Fibroblast of skin of right quadriceps (primary cell): ENCODE measurements at places on chromosomes 2 and 18.
A peak's percentile ranks its signal among the peaks of the same experiment; 100 is the strongest.

DNA sequence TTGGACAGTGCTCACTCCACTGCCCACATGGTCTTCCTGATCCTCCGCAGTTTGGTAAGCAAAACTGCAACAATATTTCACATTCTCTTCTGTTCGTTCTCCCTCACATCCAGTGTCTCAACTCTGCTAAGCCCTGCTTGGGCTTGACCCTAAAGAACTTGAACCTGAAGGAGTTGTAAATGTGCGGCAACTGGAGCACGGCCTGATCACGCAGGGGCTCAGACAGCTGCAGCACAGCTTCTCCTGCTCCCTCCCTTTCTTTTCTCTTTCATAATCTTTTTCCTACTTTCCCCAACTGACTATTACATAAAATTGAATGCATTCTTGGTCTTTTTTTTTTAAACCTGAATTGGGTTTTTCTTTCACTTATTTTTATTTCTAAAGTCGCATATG lies 10.2 kb downstream of the CYRIA start:
- no peak for DNase-seq

DNA sequence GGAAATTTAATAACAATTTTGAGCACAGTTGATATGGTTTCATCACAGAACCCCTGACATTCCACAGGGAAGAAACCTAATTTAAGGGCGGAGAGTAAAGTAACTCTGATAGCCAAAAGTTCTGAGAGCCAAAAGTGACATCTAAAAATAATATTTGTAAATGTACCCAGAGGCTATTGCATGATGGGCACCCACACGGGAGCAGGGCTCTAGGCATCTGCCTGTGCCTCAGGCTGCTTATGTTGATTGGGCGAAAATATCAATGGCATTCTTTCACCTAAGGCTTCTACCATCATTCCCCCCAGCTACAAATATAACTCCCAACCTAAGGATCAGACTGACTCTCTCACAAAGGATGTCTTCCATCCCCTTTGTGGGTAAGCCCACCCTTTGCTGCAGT lies 54.1 kb upstream of the PTPRM start:
- DNase-seq = no peak

DNA sequence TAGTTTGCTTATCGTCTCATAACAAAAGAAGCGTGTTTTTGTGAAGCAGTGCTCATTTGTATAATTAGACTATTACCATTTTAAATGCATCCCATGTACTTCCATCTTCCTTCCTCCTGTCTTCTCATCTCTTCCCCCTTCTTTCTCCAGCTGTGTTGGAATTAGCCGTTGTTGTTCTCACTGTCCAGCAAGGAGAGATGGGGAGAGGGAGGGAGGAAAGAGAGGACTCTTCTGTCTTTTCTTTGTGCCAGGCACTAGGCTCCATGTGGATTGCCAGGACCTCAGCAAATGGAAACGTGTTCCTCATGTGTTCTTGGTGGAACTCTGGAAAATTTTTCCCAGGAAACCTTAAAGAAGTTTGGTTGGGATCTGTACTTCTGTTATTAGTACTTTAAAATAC lies 131.7 kb downstream of the PHLPP1 start:
- no peak for DNase-seq

DNA sequence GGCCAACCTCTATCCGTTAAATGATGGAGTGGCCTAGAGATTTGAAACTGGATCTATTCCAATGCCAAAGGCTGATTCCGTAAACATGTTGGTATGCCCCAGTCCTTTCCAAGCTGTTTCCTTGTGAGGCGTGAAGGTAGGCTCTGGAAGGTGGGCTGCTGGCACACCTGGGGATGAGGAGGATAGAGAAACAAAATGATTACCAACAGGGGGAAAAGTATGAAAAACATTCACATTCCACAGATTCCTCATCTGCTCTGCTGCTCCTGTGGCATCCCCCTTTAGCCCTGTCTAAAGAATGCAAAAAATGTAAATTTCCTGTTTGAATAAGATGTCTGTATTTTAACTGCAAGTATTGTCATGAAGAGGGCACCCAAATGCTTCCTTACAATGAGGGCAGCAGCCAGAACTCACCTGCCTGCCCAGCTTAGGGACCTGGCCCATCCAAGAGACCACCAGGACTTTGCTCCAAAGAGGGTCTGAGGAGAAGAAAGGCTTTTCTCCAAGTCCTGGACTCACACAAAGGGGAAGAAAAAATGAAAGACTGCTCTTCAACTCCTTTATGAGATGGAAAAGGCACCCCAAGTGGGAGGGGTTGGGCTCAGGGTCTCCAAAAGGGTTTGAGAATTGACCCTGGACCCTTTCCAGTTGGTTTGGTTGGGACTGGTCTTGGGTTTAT lies 132.3 kb upstream of the PELI1 start:
- DNase-seq = peak; percentile 68

GRCh38 chr2:199811346-199811745 lies 39.6 kb downstream of the FTCDNL1 start:
- DNase-seq = peak; percentile 37

DNA sequence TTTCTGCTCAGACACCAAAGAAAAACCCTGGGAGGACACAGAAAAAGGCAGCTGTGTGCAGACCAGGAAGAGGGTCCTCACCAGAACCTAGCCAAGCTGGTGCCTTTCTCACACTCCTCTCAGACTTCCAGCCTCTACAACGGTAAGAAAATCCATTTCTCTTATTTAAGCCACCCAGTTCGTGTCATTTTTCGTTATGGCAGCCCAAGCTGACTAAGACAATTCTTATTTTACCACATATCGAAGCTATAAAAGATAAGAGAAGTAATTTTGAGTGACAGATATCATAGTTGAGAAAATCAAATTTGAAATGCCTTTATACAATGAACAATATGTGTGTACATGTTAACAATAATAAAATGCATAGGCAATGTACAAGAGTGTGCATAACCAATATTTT lies 219.5 kb downstream of the CBLN2 start:
- DNase-seq = no peak

GRCh38 chr2:175227393-175227792 lies 45.9 kb upstream of the ATP5MC3 start:
- no peak for DNase-seq

GRCh38 chr18:61870151-61870550 lies 22.7 kb downstream of the RNF152 start:
- peak; percentile 83 for DNase-seq

DNA sequence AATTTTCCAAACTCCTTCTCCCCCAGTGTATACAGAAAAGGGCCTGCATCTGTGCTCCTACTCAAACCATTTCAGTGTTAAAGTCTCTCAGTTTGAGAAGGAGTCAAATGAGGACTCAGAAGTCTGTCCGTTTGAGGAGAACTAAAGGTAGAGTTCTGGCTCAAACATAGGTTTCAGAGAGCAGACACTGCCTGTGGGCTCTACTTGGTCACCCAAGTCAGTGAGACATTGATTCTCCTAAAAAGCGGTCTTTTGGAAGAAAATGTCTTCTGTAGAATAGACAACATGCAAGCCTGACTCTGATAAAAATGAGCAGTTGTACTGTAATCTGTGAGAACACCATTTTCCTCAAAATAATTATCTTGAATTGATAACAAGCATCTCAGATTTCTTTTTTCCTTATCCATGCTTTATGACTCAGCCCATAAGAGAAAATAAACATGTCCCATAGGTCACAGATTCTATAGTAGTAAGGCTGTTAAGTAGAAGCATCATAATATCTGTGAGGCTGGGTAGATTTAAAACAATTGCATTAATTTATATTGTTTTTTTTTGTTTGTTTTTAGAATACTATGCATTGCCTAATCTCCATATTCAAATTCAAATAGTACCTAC lies 82.8 kb downstream of the ASXL3 start:
- DNase-seq = no peak
